ENCODE measurements at places on chromosomes 1 and 21.

DNA sequence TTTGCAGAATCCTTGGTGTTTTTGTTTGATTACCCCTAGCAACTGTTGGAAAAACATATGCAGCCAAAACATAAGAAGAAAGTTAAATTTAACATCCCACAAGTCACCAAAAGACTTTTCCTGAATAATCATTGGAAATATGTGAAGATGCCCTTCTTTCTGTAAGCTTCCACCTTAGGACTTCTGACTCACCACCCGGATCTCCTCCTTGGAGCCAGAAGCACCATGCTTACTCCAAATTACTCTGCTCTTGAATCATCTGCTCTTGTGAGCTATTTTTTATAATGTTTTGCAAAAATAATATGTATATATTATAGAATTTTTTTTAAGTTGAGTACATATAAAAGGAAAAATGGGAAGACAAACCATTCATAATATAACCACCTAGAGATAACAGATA, 391.7 kb downstream of the KCTD3 start:
- DNase-seq = no peak

- no peak for DNase-seq
These were observed 465.3 kb upstream of the PTBP2 start for GRCh38 chr1:96256130-96256790.

DNA sequence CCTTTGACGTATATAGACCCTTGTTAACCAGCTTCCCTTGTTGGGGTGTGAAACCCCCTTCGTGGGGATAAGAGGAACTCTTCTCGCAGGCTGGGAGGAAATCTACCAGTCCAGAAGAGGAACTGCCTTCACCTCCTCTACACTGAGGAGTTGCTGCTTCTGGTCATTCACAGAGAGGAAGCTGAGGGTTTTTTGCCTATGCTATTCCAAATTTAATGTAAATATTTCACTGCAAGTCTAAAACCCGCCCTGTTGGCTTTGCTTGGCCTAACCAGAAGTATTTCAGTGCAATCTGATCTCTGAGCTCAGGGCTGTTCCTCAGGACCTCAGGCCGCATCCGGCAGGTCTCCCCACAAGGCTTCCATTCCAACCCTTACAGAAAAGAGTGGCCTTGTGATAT, 150.1 kb downstream of the HIVEP3 start:
- DNase-seq = no peak

DNA sequence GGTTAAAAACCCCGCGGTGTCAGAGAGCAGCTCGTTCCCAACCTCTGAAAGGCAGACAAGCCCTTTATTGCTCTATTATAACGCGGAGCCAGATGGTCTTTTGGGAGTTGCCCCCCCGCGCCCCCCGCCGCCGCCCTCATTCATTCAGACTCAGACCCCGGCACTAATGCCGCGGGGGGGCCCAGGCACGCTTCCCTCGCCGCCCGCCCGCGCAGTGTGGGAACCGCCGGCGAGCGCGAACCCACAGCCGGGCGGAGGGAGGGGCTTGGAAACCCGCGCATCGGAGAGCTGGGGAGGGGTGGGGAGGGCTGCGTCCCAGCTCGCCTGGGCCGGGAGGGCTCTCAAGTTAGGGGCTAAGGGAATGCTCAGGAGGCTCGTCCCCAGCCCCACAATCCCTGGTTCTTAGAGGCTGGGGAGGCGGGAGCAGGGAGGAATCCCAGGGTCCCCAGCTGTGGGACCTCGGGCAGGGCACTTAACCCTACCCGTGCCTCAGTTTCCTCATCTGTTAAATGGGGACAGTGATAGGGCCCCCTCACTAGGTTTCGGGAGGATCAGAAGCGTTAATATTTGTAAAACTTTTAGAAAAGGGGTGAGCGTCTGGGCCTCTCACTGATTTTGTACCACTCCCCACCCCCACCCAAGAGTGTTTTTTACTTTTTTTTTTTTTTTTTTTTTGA, 10.9 kb upstream of the HES5 start:
- DNase-seq = no peak

- DNase-seq = no peak
These were observed 48.5 kb downstream of the COL18A1 start for GRCh38 chr21:45453308-45453950.

GRCh38 chr1:22018583-22019559, 17.4 kb downstream of the CELA3A start:
- DNase-seq = peak; percentile 74

DNA sequence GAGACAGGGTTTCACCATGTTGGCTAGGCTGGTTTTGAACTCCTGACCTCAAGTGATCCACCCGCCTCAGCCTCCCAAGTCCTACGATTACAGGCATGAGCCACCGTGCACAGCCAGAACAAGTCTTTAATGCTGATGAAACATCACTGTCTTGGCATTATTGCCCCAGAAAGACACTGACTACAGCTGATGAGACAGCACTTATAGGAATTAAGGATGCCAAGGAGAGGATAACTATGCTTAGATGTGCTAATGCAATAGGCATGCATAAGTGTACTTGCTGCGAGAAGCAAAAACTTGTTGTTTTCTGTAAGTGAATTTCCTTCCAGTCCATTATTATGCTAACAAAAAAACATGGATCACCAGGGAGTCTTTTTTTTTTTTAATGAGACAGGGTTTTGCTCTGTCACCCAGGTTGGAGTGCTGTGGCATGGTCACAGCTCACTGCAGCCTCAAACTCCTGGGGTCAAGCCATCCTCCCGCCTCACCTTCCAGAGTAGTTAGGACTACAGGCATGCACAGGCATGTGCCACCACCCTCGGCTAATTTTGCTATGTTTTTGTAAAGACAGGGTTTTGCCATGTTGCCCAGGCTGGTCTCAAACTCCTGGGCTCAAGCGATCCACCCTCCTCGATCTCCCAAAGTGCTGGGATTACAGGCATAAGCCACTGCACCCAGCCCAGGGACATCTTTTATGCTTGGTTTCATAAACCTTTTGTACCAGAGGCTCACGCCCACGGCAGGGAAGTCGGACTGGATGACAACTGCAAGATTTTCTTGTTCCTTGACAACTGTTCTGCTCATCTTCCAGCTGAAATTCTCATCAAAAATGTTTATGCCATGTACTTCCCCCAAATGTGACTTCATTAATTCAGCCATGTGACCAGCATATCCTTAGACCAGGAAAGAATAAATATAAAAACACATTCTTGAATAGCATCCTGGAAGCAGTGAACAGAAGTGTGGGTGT, 23.1 kb downstream of the RHEX start:
- no peak for DNase-seq

DNA sequence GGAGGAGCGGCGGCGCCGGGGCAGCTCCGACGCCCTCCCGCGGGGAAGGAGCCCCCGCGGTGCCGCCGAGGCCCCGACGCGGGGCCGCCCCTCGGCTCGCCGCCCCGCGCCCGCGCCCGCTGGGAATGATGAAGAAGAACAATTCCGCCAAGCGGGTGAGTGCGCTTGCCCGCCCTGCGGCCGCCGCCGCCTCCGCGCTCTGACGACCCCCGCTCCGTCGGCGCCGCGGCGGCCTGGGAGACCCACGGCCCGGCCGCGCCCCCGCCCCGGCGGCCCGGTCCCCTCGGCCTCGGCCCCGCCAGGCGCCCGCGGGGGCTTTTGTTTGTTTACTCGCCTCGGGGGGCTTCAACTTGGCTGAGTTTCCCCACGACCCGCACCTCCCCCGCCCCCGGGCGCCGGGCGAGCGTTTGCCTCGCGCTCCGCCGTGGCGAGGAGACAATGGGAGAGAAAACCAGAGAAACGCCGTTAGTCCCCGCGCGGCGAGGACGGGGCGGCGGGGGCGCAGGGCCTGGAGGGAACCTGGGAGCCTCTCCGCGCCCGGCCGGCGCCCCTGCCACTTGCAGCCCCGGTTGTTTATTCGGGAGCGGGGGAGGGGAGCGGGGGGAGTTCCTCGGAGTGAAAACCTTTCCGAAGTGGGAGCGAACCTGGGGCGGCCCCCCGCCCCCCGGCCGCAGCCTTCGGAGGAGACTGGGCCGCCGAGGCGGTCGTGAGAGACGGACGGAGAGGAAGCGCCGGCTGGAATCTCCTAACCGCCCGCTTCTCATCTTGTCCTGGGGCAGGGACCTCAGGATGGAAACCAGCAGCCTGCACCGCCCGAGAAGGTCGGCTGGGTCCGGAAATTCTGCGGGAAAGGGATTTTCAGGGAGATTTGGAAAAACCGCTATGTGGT, 661 bp downstream of the PLEKHO1 start:
- DNase-seq = no peak

DNA sequence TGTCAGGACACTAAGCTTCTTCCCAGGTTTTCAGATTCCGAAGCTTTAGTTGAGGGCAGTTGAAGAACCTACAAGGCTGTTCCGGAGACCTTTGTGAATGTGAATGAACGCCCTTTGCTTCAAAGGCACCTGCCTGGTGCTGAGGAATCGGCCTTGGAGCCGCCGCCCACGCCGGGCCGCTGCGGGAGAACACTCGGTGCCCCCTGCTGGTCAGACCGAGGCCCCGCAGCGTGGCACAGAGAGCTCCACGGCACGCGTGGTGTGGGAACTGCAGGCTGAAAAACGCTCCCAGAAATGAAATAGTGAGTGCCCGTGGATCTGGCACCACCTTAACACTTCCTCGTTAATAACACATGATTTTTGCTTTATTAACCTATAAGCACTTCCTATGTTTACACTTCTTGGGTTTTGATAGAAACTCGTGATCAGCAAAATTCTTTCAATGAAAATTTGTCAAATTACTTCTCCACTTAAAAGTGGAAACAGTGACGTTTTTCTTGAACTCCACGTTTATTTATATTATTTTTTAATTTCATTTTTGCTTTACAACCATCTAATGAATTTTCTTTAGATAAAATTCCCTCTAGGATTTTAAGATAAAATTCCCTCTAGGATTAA, 460.6 kb downstream of the DSCAM start:
- peak; percentile 57 for DNase-seq

DNA sequence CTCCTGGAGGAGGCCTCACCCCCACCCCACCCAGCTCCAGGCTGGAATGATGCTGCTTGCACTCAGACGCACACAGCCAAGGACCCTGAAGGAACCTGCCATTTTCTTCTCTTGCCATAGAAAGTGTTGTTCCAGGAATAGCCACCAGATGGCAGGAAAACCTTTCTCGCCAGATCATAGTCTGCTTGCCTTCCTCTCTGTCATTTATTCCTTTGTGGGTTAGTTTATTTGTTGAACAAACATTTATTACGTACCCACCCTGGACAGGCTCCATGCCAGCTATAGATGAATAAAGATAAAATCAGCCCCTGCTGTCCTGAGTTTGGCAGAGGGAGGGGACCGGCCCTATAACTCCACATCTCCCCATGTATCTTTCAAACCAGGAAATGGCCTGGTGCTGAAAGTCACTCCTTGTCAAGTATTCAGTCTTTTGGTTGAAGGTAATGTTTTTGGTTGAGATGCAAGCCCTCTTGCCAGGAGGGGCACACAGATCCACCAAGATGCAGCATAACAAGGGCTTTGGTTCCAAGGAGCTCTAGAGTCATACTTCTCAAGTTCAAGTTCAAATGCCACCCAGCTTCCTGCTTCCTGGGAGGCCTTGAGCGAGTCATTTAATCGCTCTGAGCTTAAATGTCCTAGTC, 7.0 kb upstream of the KCNC4 start:
- DNase-seq = peak; percentile 92

GRCh38 chr1:8422510-8423268, 104.8 kb downstream of the SLC45A1 start:
- peak; percentile 48 for DNase-seq

Measured in HT-29 (cell line).